ENCODE measurements at places on chromosomes 5 and 9. TPM values are rescaled to one million over a fixed set of nuclear protein-coding genes. Genes with fewer than 3 reads are reported as not detected.

GRCh38 chr5:52859628-52860027 is 71.9 kb downstream of the ITGA1 start:
- no peak for DNase-seq

GRCh38 chr5:352639-353611 is 31.4 kb downstream of the AHRR start:
- DNase-seq: no peak

GRCh38 chr9:37995961-37996818 is 72.8 kb downstream of the SHB start:
- DNase-seq: no peak

GRCh38 chr9:134968011-134968822 is 50.5 kb upstream of the FCN1 start:
- DNase-seq: no peak

DNA sequence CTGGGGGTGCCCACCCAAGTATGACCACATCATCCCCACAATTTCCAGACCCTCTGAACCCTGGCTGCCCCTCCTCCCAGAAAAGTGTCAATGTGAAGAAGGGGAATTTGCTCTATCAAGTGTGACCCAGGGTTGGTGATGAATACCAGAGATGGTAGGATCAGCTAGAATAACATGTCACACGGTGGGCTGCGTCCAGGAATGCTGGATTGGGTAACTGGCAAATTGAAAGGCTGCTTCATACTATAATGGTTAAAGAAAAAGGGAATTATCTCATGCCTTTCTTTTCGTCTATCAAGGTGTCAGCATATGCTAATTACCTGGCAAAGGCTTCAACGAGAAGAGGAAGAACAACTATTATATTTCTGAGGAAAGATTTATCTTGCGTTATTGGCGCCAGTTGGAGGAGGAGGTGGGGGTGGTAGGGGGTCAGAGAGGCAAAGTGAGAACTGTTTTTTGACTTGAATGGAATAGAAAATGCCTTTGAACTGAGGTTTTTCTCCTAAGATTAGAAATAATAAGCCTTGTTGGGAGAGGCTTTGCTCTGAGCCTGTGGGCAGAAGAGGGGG is 27.8 kb upstream of the ARAP3 start:
- DNase-seq: no peak

DNA sequence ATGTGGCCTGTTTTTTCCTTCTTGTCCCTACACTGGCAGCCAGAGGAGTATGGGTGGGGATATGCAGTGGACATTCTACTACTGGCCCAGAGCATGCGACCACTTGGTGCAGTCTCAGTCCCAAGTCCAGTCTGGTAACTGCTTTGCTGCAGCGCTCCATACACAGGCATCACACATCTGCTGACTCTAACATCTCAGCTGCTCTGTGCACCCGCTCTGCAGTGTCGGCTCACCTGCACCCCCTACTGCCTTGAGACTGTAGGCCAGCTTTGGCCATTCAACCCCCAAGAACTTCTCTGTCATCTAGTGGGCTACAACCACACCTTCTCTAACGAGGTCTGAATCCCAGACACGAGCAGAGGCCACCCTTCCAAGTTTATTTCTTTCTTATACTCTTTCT is 46.4 kb upstream of the SLCO6A1 start:
- DNase-seq: no peak

SMAD5 gene
- total RNA-seq: 51.9 TPM

DNA sequence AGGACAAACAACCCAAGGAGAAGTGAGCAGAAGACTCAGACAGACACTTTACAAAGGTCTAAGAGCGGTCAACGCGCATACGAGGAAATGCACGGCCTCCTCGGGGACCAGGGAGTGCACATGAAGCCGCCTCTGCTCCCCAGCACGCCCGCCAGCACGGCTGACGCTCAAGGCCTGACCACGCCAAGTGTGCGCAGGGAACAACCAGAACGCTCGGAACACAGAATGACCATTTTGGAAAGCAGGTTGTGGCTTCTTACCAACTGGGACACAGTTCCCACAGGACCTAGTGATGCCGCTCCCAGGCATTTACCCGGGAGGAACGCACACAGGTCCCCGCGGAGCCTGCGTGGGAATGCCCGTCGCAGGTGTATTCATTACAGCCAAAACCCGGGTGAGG is 191.5 kb upstream of the PPP1R26 start:
- DNase-seq: no peak

DNA sequence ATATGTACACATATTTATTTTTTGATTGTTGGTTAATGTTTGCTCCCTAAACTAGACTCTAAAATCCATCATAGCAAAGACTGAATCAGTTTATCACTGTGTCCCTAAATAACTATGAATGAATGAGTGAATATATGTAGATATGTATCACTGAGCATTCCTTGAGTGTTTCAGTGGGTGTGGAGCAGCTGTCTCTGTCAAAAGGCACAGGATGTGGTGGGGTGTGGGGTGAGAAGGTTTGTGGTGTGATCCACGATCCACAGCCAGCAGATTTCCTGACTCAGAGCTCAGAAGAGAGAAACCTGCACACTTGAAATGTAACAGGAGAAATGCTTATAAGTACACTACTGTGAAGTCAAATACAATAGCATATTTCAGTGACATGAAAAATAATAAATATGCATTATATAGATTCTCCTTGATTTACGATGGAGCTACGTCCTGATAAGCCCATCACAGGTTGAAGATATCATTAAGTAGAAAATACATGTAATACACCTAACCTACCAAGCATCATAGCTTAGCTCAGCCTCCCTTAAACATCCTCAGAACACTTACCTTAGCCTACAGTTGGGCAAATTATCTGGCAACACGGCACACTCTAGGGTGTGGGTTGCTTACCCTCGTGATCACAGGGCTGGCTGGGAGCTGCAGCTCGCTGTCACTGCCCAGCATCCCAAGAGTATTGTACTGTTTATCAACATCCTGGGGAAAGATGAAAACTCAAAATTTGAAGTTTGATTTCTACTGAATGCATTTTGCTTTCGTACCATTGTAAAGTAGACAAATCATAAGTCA is 287.0 kb downstream of the GAS1 start:
- no peak for DNase-seq

NR5A1 gene
- total RNA-seq: 0.82 TPM

PCDHB9 gene
- 0.47 TPM for total RNA-seq

DNA sequence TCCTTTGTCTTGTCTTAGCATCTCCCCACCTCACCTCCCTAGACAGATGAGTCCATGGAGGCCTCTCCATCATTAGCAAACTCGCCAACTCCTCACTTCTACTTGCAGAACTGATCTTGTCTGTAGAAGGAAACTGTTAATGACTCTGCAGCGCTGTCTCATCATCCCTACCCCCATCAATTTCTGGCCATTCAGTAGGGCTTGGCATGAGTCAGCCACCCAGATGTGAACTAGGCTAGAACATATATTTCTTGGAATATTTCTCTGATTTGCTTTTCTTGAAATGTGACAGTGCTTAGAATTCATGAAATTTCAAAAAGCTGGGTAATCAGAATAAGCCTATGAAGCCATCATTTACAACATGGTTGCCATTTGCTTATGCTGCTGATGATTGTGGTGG is 1125.0 kb upstream of the DMAC1 start:
- DNase-seq: no peak

GRCh38 chr5:132479111-132479951 is 11.2 kb downstream of the IRF1 start:
- DNase-seq: no peak

NEUROG1 gene
- total RNA-seq: not detected

DNA sequence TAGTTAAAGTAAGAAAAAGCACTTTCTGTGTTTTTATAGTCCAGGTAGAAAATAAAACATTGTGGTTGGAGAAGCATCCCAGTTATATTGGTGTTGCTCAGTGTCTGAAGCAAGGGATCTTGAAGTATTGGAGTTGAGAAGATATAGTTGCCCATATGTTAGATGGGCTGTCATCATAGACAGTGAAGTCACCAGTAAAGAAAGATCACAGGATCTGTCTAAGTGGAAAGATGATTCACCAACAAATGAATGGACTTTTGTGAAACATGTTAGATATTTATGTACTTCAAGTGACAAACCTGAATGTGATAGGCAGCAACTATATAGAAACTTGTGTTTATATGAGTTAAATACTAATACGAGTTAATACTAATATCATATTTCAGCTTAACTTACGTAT is 11.7 kb downstream of the OGN start:
- no peak for DNase-seq

GRCh38 chr9:120014796-120015195 is 565.2 kb downstream of the CDK5RAP2 start:
- DNase-seq: no peak

IFNA13 gene
- not detected for total RNA-seq

GRCh38 chr5:163893281-163893680 is 387.9 kb downstream of the MAT2B start:
- DNase-seq: no peak

All from colonic mucosa (tissue), 4 donors.